ENCODE measurements at places on chromosomes 11 and 22.
A peak's percentile ranks its signal among the peaks of the same experiment; 100 is the strongest.

GRCh38 chr11:132293586-132293985 is 923.2 kb downstream of the NTM start:
- DNase-seq, result no peak

- no peak for DNase-seq
Observed at GRCh38 chr11:116847612-116848011, 10.2 kb upstream of the APOA1 start.

- no peak for DNase-seq
Observed at GRCh38 chr11:61058583-61059259, 43.6 kb upstream of the CD5 start.

DNA sequence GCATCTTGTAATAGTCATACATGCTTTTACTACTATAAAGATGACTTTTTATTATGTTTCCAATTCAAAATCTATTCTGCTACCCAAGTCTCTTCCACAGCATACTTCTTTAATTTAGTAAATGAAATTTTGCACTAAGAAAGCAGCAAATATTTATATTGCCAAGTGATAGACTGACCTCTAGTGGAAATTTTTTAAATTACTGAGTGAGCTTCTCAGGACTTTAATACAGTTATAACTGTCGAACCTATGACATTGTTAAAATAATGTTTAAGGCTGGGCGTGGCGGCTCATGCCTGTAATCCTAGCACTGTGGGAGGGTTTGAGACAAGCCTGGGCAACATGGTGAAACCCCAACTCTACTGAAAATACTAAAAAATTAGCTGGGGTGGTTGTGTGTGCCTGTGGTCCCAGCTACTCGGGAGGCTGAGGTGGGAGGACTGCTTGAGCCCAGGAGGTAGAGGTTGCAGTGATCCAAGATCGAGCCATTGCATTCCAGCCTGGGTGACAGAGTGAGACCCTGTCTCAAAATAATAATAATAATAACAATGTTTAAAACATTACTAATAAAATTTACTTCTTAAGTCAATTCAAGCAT is 27.3 kb downstream of the STK33 start:
- DNase-seq, result peak; percentile 25

DNA sequence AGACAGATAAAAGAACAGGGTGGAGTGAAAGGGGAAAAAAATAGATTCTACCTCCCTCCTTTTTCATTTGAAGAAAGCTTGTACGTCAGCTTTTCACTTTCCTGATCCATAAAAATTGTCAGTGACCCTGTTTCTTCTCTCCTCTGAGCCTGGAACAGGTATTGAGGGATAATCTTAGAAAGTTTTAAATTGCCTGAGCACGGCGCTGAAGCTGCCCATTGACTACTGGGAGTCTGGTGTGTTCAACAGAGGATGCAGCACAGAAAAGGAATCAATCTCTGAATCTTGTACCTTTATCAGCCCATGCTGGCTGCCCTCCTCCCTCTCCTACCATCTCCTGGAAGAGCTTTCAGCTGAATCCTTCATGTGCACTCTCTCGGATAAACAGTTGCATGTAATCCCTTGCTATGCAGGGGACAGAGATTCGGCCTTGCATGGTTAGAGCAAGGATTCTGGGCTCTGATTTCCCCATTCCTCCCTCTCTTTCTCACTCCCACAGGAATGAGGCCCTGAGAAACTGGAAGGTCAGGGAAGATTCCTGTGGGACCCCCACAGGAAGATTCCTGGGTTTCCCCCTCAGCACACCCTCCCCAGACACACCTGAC is 162.4 kb upstream of the SYN3 start:
- DNase-seq, result no peak

GRCh38 chr11:45857961-45858474 is 10.7 kb downstream of the CRY2 start:
- no peak for DNase-seq

DNA sequence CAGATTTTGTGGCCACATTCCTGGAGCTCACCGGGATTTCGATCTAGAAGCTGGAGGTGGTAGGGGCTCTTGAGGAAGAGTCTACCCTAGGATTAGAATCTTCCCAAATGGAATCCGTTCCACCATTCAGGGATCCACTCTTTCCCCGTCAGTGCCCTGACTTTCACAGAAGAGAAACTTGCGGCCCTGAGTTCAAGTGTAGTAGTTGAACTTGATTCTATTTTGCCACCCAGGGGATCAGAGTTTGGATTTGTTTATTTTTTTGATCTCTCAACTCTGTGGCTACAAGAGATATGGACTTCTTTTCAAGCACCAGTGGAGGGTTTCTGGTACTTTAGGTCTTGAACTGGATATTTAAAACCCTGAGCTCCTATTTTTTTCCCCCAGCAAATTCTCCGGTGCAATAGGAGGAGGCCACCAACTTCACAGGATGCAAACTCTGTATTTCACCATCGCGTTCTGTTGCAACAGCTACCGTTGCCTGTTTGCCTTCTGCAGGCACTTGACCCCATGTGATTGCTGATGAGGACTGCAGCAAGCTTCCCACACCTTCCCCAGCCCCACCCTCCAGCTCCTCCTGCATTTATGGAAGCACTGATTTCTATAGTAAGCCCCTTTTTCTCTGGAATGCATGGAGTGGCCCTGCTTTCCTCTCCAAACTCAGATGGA is 14.8 kb upstream of the MRGPRF start:
- no peak for DNase-seq

- DNase-seq, result peak; percentile 58
Observed at GRCh38 chr11:121452609-121453150, at the start of gene SORL1-AS1. Gene SORL1-AS1 (minus strand): TSS chr11:121452967.

DNA sequence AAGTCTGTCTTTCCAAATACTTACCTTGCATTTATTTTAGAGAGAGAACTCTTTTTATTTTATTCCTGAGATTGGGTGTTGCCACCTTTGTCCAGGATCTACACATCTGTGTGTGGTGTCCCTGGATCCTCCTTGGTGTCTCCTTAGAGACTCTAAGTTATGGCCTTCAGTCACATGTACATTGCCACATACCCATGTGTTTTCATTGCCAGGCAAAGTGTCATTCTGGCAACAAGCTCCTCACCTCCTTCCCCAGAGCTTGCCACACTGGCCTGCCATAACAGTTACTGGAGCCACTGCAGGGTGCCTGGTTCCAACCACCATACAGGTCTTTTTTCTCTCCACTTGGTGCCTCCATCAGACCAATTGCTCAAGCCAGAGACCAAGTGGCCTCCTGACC is 379.7 kb downstream of the NTM start:
- no peak for DNase-seq

DNA sequence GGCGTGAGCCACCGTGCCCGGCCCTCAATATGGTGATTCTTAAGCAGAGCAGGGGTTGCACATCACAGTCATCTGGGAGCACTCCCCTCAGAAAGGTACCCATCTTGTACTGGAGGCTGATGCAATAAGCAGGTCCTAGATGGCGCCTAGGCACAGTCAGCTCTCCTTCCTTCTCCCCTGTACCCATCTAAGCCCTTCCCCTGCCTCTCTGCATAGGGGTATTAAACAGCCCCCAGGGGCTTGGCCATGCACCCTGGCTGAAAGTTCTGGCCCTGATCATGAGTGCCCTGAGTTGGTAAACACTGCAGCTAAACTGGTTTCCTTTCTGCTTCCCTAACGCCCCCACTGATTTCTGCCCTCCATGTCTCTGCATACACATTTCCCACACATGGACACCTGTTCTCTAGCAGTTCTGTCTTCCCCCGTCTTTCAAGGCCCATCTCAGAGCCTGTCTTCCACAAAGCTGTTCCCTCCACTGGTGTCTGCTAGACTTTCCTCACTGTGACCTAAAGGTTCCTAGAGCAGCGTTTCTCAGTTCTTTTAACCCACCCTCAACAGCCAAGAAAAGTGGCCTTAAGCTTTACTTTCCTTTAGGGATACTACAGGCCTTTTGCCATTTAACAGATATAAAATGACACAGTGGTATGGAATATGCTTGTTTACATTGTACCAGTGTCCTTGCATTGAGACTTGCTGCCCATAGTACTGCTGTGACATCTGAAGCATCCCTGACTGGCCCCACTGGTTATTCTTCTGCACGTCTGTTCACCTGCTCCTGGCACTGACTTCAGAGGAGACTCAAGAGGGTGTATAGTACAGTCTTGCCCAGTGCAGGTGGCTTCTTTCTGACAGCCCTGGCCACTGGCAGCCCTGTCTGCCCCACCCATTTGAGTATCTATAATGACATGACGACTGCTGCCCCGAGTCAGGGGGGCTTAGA is 15.6 kb downstream of the UBE2L3 start:
- no peak for DNase-seq

DNA sequence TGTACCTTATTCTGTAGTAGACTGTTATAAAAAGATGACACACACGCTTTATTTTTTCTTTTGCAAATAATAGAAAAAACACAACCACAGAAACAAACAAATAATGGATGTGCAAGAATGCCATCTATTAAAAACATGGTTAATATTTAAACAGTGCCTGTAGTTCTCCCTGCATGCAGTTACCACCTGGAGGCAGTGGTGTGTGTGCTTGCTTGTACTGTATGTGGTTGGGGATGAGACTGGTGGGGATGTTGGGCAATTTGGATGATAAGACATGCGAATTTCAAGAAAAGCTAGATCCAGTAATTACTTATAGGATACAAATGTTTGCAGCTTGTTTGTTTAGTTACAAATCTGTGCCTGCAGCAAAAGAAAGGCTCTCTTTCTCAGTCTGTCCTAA is 3.6 kb downstream of the C11orf87 start:
- DNase-seq, result no peak

- no peak for DNase-seq
Observed at GRCh38 chr22:48084041-48084728, 1321.7 kb downstream of the TBC1D22A start.

DNA sequence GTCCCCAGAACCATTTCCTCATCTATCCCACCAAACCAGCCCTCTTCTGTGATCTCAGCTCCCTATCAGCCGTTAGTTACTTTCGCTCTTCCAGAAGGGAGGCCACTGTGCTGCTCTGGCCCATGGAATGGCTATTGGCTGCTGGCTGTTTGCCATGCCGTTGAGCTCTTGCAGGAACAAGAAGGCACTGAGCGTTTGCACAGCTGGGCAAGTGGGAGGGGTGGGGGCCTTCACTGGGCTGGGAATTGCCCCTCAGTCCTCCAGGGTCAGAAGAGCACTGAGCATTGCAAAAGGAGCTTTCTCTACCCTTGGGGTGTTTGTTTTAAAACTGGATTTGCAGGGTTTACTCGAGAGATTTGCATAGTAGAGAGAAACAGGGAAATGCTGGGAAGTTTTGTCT is 129.0 kb upstream of the PARVA start:
- DNase-seq, result no peak

GRCh38 chr11:62141111-62142042 is 17.6 kb downstream of the INCENP start:
- DNase-seq, result no peak

GRCh38 chr11:24457985-24458384 is 38.9 kb upstream of the LUZP2 start:
- DNase-seq, result no peak

- no peak for DNase-seq
Observed at GRCh38 chr22:39238966-39239505, 5.7 kb downstream of the PDGFB start.

DNA sequence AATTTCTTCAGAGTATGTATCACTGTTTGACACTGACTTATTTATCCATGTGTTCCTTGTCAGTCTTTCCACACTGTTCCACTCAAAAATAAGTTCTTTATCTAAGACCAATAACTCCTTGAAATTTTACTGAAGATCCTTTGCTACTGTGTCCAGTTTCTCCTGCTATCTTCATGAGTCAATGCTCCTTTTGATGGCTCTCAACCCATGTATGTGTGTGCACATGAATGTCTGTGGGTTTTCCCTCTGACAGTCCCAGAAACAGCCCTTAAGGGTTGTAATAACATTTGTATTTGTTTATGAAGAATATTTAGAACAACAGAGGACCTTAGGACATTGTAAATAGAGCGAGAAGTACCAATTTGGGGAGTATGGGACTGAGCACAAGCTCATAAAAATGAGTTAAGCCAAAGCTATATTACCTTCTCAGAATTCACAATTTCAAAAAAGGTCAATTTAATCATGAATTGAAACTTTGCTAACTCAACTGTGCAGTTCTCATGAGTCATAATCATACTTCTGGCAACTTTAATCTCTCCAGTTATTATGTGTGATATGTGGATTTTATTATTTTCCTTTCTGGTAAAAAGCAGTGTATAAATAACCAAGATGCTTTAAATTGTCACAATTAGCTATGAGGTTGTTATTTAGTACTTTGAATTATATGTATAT is 533.6 kb downstream of the CNTN5 start:
- DNase-seq, result no peak

- no peak for DNase-seq
Observed at GRCh38 chr11:19817870-19818269, 105.2 kb downstream of the NAV2 start.

GRCh38 chr22:49964136-49965090 is 3.8 kb downstream of the PIM3 start:
- no peak for DNase-seq

- DNase-seq, result no peak
Observed at GRCh38 chr11:133173810-133174412, 358.4 kb downstream of the OPCML start.

GRCh38 chr11:127670374-127671119 is 670.0 kb upstream of the KIRREL3 start:
- no peak for DNase-seq
